ENCODE measurements at places on chromosomes 11 and 22. TPM values are rescaled to one million over a fixed set of nuclear protein-coding genes. Genes with fewer than 3 reads are reported as not detected.

The PDGFD gene
- 1.3 TPM for total RNA-seq

The KIF18A gene
- 21.4 TPM for total RNA-seq

The CLTCL1 gene
- total RNA-seq: 0.62 TPM

The NFRKB gene
- total RNA-seq: 49.0 TPM

The CWC15 gene
- total RNA-seq: 83.0 TPM

The NUDT8 gene
- 10.9 TPM for total RNA-seq

The HEPHL1 gene
- not detected for total RNA-seq

The MMP10 gene
- total RNA-seq: not detected

The HORMAD2 gene
- 0.14 TPM for total RNA-seq

The DNAJB13 gene
- 0.47 TPM for total RNA-seq

The CDCA5 gene
- 85.5 TPM for total RNA-seq

The IGLL1 gene
- not detected for total RNA-seq

Measured in activated naive CD8-positive, alpha-beta T cell treated with anti-CD3 and anti-CD28 coated beads, Interleukin-2, amount 10 ng/mL, durations not matched to agents 7 days and 5 days (primary cell).